ENCODE measurements at places on chromosomes 6 and 20.

- no peak for DNase-seq
Observed at GRCh38 chr6:37282371-37282770, 24.4 kb upstream of the TMEM217 start.

DNA sequence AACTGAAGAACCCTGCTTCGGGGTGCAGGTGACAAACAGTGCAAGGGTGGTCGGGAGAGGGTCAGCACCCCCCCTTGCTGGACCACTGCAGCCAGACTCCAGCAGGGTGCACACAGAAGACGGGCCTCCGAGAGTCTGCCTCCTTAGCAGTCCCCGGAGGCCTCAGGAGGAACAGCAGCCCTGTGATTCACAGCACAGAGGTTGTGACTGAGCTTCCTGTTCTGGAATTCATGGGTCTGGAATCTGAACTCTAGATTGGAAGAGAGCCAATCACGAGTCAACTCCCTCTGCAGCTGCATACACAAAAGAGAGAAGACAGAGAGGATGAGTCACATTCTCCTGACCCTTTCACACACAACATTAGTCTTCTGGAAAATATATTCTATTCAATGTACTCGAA is 249.0 kb upstream of the OPRM1 start:
- DNase-seq, result peak; percentile 4

- DNase-seq, result peak; percentile 99
Observed at GRCh38 chr20:41317546-41318270, at the start of gene ZHX3. ZHX3 (minus strand) TSS chr20:41317731; CDS start chr20:41204916, 112,815 bp downstream.

DNA sequence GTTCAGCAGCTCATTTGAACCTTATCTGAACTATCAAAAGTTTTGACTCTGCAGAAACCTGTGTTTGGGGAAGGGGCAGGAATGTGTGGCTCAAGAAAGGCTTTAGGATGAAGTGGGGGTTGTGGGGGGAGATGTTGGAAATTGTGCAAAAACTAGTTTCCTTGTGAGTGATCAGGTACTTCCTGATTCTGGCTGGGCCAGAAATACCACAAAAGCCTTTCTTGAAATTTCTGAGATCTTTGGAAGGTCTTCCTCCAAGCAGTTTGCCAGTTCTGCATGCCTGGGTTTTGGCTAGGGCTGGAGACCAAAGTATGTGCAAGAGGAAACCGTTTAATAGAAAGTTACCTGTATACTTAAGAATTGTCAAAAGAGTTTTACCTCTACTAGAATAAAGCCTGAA is 116.6 kb downstream of the BMP2 start:
- DNase-seq, result no peak

- no peak for DNase-seq
Observed at GRCh38 chr6:35253249-35253648, 6.3 kb upstream of the ZNF76 start.
